NCI-H1417 (cell line): ENCODE measurements at places on chromosomes 5 and 9.
A peak's percentile ranks its signal among the peaks of the same experiment; 100 is the strongest.

DNA sequence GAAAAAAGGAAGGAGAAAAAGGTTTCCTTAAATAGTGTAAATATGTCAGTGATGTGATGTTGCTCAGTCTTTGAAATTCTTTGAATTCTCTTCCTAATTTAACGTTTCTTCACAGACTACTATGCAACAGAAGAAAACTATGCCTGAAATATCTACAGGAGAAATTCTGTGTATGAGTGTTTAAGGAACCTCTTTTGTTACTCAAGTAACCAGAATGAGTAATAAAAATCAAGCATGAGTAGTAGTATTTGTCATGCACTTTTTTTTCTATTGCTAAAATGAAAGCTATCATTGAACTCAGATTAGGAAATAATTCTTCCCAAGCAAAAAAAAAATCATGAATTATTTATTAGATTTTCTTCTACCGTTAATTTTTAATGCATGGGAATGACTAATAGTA is 20.3 kb upstream of the THG1L start:
- no peak for DNase-seq

GRCh38 chr5:23742701-23743100 is 235.3 kb downstream of the PRDM9 start:
- DNase-seq, result no peak

GRCh38 chr5:142063878-142064331 is 44.7 kb upstream of the NDFIP1 start:
- peak; percentile 16 for DNase-seq

DNA sequence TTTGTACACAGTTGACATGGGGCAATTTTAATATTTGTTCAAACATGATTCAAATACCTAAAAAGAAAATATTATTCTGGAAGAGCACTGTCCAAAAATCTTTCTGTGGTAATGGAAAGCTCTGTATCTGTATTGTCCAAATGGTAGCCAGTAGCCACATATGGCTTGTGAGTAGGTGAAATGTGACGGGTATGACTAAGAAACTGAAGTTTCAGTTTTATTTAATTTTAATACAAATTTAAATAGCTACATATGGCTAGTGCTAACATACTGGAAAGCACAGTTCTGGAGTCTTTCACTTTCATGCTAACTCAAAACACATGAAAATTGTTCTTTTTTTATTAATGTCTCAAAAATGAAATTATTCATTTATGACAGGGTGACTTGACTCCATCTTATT is 132.6 kb downstream of the PLK2 start:
- DNase-seq, result no peak

GRCh38 chr9:8668751-8669150 is 869.2 kb upstream of the DMAC1 start:
- no peak for DNase-seq

- DNase-seq, result no peak
Observed at GRCh38 chr9:132711846-132712245, 41.6 kb downstream of the GTF3C4 start.

- no peak for DNase-seq
Observed at GRCh38 chr5:154749491-154749890, 5.7 kb upstream of the LARP1 start.

GRCh38 chr5:128053291-128053954 is 30.1 kb upstream of the SLC12A2 start:
- no peak for DNase-seq

DNA sequence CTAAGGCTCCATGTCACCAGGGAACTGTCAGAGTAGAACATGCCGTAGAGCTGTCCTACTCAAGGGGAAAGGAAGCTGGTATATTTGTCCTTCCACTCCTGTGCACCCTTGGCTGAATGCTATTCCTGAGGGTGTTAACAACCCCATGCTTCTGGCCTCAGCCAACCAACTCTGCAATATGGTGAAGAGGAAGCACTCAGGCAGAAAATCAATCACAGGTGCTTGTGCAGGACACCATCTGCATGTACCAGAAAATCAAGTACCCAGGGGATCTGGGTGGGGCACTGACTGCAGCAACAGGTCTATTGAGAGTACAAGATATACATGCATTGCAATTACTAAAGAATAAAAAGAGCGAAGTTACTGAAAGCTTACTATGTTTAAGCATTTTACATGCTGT is 51.4 kb upstream of the NEK6 start:
- DNase-seq, result peak; percentile 71

DNA sequence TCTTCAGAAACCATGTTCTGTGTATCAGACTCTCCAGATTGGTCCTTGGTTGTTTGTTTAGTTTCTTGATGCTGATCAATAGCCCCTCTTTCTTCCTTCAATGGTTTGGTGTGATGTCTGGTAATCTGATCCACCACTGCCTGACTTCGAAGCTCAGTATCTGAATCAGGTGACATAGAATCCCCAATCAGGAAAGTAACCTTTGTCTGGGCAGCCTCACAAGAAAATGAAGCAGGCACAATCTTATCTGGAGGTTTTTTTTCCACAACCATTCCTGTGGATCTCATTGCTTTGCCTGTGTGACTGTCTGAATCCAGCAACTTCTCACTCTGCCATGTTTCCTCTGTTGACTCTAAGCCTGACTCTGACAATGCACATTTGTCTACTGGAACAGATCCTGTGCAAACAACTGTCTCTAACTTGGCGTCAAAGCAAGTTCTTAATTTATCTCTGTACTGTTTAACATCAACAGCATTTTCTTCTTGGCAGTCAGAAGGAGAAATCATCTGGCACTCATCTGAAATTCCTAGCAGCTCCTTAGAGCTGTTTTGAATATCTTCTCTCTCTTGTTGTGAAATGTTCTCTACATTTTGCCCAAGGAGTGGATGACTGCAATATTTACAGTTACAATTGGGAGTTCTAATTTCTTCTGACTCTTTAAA is 37.1 kb upstream of the RAPGEF6 start:
- DNase-seq, result no peak

GRCh38 chr9:6843742-6844141 is 86.0 kb downstream of the KDM4C start:
- DNase-seq, result no peak

DNA sequence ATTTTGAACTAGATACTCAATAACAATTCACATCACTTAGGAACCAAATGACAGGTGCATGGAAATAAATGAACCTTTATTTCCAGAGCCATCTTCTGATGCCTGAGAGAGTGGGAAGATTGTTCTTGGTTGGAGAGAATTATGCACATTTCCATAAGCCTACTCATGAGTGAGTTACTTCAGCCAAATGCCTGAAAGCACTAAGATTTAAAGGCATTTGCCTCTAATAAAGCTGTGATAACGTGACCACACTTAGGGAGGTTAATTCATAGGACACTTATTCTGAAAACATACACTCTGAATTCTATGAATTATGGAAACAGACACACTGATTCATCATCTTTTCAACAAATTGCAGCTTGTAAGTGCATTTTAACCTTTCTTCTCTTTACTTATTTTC is 40.0 kb downstream of the KCTD16 start:
- DNase-seq, result no peak
